ENCODE measurements at places on chromosomes 5 and 9. TPM values are rescaled to one million over a fixed set of nuclear protein-coding genes. Genes with fewer than 3 reads are reported as not detected.
A peak's percentile ranks its signal among the peaks of the same experiment; 100 is the strongest.

Gene SPATA31C1
- not detected for total RNA-seq

Gene TGFBR1
- 14.6 TPM for total RNA-seq

Gene NFIB
- not detected for total RNA-seq

Gene ISL1
- not detected for total RNA-seq

Gene TRPM3
- not detected for total RNA-seq

Gene RANBP3L
- total RNA-seq = not detected

DNA sequence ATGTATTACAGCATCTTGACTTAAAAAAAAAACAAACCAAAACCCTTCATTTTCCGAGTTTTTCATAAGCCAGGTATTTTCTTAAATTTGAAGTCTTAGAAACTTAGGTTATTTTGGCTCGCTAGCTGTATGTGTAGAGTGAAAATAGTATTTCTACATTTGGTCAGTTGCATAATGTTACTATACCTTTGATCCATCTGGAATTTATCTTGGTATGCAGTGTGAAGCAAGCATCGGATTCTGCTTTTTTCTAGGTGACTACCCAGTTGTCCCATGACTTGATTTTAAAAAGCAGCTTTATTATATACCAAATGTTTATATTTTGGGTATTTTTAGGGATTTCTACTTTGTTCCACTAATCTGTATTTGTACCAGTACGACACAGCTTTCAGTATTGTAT, 27.7 kb downstream of the UBAP1 start:
- DNase-seq = no peak

GRCh38 chr5:14714706-14715105, 50.2 kb downstream of the OTULIN start:
- no peak for DNase-seq

- DNase-seq = no peak
Observed at GRCh38 chr9:97470076-97470475, 31.4 kb upstream of the TMOD1 start.

DNA sequence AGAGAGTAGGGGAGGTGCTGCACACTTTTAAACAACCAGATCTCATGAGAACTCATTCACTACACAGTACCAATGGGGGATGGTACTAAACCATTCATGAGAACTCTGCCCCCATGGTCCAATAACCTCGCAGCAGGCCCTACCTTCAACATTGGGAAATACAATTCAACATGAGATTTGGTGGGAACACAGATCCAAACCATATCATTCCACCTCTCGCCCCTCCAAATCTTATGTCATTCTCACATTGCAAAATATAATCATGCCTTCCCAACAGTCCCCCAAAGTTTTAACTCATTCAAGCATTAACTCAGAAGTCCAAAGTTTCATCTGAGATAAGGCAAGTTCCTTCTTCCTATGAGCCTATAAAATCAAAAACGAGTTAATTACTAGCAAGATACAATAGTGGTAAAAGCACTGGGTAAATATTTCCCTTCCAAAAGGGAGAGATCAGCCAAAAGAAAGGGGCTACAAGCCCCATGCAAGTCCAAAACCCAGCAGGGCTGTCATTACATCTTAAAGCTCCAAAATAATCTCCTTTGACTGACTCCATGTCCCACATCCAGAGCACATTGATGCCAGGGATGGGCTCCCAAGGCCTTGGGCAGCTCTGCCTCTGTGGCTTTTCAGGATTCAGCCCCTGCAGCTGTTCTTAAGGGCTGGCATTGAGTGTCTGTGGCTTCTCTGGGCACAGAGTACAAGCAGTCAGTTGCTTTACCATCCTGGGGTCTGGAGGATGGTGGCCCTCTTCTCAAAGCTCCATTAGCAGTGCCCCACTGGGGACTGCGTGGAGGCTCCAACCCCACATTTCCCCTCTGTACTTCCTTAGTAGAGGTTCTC, 8.3 kb downstream of the GPR150 start:
- DNase-seq = no peak

- no peak for DNase-seq
Observed at GRCh38 chr5:69010476-69010875, 83.3 kb upstream of the SLC30A5 start.

GRCh38 chr5:43623048-43623680, 20.2 kb downstream of the NNT start:
- DNase-seq = no peak

DNA sequence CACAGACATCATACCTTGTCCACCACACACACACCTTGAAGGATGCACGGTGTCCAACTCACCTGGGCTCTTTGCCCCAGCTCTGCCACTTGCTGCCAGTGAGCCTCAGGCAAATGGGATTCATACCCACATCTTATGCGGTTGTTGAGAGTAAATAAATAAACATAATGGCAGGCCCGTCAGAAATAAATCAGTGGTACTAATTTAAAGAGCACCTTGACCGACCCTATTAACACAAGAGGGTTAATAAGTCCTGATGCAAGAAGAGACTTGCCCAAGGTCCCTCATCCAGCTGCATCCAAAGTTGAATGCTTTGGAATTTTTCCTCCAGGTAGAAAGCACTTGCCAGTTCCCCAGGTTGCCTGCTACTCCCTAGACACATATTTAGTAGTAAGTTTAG, 11.6 kb upstream of the AKNA start:
- no peak for DNase-seq

GRCh38 chr5:33612386-33612785, 171.6 kb downstream of the TARS1 start:
- no peak for DNase-seq

DNA sequence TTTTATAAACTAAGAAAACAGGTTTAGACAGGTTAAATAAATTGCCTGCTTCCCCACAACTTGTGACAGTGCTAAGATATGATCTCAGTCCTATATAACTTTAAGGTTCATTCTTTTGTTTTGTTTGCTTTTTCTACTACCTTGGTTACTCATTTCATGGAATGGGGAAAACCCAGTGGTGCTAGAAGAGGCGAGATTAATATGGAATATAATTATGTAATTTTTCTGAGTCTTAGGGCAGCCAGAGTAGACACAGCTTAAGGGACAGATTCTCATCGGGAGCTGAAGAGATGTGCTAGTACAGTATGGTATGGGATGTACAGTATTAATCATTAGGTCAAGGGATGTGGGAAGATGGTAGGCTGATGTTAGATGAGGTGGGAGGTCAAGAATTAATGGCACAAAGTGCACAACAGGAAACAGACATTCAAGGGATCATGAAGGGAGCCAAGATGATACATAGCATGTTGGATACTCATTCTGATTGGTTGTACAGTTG, 6.2 kb downstream of the TRIM32 start:
- no peak for DNase-seq

DNA sequence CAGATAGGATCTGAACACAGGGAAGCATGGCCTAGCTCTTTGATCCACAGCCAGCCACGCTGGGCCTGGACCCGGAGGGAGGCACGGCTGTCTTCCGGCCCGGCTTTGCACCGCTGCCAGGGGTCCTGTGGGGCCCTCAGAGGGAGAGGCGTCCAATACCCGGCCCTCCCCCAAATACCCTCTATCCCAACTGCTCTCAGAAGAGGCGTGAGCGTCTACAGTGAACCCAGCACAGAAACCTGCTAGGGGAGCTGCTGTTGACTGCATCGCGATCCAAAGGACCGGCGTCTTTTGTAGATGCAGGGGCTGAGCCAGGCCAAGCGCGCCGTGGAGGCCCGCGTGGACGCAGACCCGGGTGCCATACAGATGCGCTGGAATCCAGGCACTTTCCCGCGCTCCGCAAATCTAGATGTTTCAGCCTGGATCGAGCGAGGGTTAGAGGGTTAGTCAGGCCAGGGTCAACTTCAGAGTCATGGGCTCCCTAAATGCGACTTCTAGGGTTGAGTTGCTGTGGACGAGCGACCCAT, 1.1 kb upstream of the TCF7 start:
- DNase-seq = no peak

DNA sequence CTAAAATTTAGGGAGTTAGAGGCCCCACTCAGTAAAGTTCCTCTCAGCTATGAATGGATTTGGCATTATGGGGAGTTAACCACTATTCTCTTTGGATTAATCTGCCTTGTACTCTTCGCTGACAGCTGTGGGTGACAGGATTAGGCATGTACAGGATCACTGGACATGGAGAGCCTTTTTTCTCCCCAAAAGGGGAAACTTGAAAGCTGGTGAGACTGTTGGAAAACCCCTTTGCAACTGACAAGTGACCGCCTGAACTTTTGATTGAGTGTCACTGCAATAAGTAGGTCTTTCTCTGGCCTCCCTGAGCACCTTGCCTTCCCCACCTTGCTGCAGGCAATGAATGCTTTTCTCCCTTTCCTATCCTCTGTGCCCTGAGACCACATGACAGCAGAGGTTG, 68.3 kb downstream of the ERP44 start:
- peak; percentile 5 for DNase-seq

DNA sequence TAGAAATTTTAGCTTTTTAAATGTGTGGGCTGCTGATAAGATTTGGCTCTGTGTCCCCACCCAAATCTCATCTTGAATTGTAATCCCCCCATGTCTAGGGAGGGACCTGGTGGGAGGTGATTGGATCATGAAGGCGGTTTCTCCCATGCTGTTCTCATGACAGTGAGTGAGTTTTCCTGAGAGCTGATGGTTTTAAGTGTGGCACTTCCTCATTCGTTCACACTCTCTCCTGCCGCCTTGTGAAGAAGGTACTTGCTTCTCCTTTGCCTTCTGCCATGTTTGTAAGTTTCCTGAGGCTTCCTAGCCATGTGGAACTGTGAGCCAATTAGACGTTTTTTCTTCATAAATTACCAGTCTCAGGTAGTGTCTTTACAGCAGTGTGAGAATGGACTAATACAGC, 127.8 kb upstream of the MVB12B start:
- DNase-seq = no peak

GRCh38 chr9:8489835-8490234, 690.3 kb upstream of the DMAC1 start:
- no peak for DNase-seq

- no peak for DNase-seq
Observed at GRCh38 chr9:33065157-33066076, 11.1 kb downstream of the SMU1 start.

DNA sequence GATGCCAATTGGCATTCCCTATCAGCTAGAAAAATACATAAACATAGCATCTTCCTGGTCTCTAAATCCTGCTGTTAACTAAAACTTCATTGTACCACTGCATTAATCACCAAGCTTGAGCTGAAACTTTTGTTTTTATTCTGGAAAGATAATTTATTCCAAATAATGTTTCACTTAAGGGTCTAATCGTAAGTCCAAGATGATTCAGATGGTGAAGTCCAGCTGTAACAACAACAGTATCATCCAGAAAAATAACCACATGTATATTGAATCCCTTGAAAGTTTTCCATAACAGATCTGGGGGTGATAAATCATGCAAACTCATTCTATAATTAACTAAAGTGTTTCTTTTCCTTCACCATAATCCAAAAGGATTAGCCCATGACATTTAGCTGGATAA, 23.9 kb downstream of the RORB start:
- DNase-seq = no peak

- no peak for DNase-seq
Observed at GRCh38 chr9:92715488-92716231, 45.7 kb upstream of the IPPK start.

DNA sequence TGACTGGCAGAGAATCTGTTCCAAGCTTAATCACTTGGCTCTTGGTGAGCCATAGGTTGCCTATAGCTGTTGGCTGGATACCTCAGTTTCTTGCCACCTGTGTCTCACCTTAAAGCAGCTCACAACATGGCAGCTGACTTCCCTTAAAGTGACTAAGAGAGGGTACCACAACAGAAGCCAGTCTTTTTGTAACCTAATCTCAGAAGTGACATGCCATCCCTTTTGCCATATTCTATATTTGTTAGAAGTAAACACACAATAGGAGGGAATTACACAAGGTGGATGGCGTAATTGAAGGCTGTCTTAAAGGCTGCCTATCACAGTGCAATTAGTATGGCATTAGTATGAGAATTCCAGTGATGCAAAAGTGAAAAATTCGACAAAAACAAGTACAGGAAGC, 28.1 kb downstream of the NIPBL start:
- DNase-seq = no peak

DNA sequence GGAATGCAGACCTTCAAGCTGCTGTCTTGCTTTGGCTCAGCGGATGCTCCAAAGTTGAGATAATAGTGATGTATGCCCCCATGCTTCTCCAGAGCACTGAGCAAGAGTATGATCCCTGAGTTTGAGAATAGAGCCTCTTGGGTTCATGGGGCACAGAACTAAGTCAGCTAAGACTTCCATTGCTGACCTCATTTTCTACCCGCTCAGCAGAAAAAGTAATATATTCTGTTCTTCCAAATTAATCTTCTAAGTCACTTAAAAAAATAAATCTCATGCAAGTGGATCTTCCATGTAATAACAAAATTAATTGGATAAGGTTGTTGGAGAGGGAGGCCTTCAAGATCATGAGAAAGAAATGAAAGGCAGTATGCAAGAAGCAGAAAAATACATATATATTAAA, 483.9 kb downstream of the DNAH5 start:
- DNase-seq = no peak

GRCh38 chr9:128568470-128569078, 16.2 kb downstream of the SPTAN1 start:
- no peak for DNase-seq

DNA sequence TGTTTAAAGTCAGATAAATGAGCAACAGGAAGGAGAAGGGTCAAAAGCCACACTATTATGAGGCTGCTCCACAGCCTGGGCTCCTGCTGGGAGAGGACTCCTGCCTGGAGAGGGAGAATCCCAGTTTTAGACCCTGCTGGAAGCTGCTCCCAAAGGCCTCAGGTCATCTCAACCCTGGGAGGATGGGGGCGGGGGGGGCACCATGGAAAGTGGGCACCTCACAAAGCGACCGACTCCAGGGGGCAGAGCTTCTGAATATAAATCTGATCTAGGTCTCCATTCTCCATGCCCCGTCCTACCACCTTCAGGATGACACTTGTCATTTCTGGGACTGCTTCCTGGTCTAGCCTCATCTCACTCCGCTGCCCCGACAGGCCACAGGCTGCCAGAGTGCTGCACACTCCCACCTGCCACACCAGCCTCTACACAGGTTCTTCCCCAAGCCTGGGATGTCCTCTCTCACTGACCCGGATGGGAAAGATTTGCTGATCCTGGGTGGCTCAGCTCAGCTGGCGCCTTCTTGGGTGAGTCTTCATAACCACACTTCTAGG, 183.4 kb downstream of the GAPVD1 start:
- DNase-seq = no peak

DNA sequence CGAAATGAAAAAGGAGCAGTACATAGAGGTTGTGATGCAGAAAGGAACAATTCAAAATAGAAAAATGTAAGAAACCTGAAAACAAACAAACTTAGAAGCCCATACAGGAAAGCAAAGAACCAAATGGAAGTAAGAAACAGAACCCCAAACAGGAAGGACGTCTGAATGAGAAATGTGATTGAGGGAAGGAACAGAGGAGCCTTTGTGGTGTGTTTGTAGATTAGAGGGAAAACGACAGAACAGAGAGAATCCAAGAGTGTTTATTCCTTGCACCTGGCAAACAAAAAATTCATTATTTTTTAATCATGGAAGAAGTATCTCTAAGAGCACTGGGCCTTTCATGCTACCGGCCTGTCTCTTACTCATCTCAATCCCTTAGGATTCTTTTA, 67.8 kb upstream of the ZSWIM6 start:
- no peak for DNase-seq

- DNase-seq = no peak
Observed at GRCh38 chr5:77304388-77304787, 93.9 kb downstream of the PDE8B start.

Measured in CD4-positive, alpha-beta T cell (primary cell).